A673 (cell line): ENCODE measurements at places on chromosomes 2 and 18.

DNA sequence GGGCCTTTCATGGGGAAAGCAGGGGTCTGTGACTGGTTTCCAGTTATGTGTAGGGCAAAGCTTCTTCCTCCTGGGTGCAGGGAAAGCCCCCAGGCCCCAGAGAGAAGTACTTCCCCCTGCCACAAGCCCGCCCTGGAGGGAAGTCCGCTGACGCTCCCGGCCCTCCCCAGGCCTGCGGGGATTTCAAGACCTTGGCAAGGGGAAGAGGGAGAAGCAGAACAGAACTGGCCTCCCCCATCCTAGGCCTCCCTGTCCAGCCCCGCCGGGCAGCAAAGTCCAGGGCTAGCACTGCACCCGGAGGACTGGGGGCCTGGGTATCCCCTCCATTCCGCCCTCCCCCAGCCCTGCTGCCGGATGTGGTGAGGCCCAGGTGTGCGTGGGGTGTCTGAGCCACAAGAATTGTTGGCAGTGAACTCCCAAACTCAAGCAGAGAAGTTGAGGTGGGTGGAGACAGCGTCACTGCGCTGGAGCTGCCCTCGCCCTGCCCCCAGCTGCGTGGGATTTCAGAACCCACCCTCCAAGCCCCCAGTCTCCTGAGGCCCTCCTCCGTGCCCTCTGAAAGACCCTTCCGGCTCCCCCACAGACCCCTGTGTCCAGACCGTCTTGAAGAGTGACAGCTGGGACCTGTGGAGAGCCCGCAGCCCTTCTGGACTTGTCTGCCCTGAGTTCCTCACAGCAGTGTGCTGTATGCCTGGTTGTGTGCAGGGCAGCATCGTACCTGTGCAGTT is 1.1 kb upstream of the DUSP2 start:
- no peak overlapping the region for H3K27ac ChIP-seq
- no peaks in the 10 kb centered on the region for H3K36me3 ChIP-seq
- peaks cover 9% of the 10 kb centered on the region for H3K4me1 ChIP-seq
- H3K27me3 ChIP-seq = no peaks in the 10 kb centered on the region

DNA sequence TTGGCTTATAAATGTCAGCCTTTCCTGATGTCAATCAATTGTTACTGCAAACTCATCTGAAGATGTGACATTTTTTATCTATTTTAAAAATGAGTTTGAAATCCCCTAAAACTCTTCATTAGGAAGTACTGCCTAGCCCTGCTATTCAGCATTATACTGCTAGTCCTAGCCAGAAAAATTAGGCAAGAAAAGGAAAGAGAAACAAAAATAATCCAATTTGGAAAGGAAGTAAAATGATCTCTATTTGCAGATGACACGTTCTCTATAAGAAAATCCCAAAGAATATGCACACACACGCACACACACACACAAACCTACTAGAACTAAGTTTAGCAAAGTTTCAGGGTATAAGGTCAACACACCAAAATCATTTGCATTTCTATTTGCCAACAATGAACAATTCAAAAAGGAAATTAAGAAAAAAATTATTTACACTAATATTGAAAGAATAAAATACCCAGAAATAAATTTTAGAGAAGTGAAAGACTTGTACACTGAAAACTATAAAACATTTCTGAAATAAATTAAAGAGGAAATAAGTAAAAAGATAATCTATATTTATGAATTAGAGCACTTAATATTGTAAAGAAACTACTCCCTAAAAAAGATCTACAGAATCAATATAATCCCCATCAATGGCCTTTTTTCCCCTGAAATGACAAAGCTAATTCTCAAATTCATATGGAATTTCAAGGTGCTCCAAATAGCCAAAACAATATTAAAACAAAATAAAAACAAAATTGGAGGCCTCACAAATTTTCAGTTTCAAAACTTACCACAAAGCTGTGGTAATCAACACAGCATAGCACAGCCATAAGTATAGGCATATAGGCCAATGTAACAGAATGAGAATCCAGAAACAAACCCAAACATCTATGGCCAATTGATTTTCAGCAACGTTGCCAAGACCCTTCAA is 433.7 kb upstream of the TRIB2 start:
- peaks cover 31% of the 10 kb centered on the region for H3K4me1 ChIP-seq
- H3K27me3 ChIP-seq = no peaks in the 10 kb centered on the region
- DNase-seq = peak; percentile 39
- no peaks in the 10 kb centered on the region for H3K36me3 ChIP-seq

GRCh38 chr2:236744716-236745115 is 175.1 kb downstream of the ACKR3 start:
- DNase-seq = no peak
- no peaks in the 10 kb centered on the region for H3K4me1 ChIP-seq
- H3K4me3 ChIP-seq = no peak overlapping the region

DNA sequence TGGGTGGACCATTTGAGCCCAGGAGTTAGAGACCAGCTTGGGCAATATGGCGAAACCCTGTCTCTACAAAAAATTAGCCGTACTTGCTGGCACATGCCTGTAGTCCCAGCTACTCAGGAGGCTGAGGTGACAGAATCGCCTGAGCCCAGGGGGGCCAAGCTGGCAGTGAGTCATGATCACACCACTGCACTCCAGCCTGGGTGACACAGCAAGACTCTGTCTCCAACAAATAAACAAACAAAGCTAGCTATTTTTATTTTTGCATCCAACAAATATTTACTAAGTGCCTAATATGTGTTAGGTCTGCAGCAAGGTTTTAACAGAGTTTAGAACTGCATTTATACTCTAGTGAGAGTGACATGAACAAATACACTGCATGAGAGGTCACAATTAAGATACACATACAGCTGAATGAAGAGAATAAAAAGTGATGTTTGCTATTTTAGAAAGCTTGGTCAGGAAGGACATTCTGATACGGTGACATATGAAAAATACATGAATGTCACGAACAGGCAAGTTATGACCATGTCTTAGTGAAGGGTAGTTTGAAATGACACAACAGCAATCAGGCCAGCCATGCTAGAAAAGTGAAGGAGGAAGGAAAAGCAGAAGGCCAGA is 83.2 kb upstream of the FRZB start:
- H3K4me3 ChIP-seq = no peak overlapping the region
- peak; percentile 70 for DNase-seq
- no peaks in the 10 kb centered on the region for H3K27me3 ChIP-seq

DNA sequence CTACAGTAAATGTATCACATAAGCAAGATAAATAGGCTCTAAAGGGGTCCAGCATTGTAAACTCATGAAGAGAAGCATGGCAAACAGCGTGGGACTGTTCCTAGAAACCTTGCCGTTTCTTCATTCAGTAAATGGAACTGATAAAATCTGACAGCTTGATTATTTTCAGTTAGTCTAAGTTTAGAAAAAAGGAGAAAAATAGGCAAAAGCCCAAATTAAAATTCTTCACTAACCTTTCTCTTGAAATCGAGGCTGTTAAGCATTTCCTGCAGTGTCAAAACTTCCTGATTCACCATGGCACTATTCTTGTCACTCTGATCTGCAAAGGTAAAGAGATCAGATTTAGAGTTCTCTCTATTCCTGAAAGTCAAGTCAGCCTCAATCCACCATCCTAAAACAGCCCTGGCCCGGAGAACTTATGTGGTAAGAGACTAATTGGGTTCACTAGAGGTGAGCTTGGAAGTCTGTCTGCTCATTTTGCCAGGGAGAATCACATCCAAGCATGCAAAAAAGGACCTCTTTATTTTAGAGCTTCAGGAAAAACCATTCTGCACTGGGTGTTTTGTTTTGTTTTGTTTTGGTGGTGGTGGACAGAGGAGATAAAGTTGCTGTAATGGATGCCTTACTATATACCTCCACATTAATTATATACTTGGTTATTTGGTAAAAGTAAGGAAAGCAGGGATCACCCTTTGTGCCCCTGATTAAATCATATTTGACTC is 52.4 kb upstream of the STAT1 start:
- no peak overlapping the region for H3K4me3 ChIP-seq
- peak overlapping the region; percentile 5 for H3K27ac ChIP-seq
- peaks cover 9% of the 10 kb centered on the region for H3K4me1 ChIP-seq
- DNase-seq = peak; percentile 12

GRCh38 chr2:1664698-1665097 is 79.6 kb downstream of the PXDN start:
- H3K36me3 ChIP-seq = peaks cover 81% of the 10 kb centered on the region
- H3K27me3 ChIP-seq = no peaks in the 10 kb centered on the region
- no peak overlapping the region for H3K4me3 ChIP-seq
- DNase-seq = no peak
- H3K4me1 ChIP-seq = no peaks in the 10 kb centered on the region

DNA sequence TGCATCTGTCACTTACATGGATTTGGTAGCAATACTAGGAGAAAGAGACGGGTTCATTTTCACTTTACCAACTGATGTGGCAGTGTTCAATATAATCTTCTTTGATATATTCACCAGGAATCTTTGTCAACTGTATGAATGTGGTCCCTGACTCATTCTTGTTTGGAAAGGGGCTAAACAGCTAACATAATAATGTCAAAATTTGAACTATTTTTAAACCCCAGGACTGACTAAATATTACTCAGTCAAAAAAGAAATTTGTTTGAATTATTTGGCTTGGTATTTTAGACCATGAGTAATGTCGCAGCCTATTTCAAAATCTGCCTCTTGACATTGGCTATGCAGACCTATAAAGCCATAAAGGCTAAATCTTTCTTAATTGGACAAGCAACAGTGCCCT is 413.7 kb upstream of the RGPD4 start:
- no peaks in the 10 kb centered on the region for H3K4me1 ChIP-seq
- DNase-seq = no peak
- no peak overlapping the region for H3K27ac ChIP-seq
- H3K36me3 ChIP-seq = no peaks in the 10 kb centered on the region
- no peak overlapping the region for H3K4me3 ChIP-seq

DNA sequence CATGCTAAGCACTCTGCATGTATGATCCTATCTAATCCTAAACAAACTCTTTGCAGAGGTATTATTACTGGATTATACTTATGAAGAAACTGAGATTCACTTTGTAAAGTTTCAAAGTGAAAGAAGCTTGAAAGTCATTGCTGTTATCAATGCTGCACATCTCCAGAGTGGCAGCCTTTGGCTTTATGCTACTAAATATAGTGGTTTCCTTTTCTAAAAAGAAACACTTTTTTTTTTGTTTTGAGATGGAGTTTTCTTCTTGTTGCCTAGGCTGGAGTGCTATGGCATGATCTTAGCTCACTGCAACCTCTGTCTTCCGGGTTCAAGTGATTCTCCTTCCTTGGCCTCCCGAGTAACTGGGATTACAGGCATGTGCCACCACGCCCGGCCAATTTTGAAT is 114.9 kb upstream of the RAB27B start:
- no peak overlapping the region for H3K4me3 ChIP-seq
- no peak for DNase-seq
- no peaks in the 10 kb centered on the region for H3K4me1 ChIP-seq
- H3K36me3 ChIP-seq = no peaks in the 10 kb centered on the region
- H3K27ac ChIP-seq = no peak overlapping the region

- H3K27ac ChIP-seq = no peak overlapping the region
- H3K4me1 ChIP-seq = no peaks in the 10 kb centered on the region
- H3K4me3 ChIP-seq = no peak overlapping the region
Observed at GRCh38 chr2:231296401-231296974, 98.1 kb downstream of the ARMC9 start.

DNA sequence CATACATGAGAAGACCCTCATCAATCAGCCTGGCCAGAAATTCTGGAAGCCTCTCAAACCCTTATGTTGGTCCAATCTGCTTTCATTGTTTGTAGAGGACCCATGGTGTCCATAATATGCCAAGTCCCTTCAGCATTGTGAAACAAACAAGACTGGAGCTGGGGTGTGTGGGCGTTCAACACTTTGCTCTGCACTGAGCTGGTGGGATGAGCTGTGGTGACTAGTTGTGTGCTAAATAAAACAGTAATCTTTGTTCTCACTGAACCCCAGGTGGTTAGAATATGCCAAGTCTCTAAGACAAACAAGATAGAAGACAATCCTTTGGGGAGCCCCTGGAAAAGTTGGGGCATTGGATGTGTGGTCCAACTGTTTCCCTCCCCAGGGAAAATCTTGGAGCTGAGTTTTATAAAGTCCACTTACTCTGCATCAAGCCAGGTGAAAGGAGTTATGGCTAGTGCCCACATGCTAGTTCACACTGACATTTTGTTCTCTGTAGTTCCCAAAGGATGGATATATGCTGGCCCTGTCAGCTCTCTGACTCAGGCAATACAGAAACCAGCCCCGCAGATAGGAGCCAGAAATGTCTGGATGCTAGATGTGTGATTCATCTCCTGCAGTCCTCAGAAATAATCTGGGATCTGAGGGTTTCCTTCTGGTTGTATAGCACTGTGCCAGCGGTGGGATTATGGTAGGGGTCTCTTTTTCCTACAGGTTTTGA is 260.2 kb downstream of the TMX3 start:
- H3K27me3 ChIP-seq = no peaks in the 10 kb centered on the region
- no peak overlapping the region for H3K4me3 ChIP-seq
- no peaks in the 10 kb centered on the region for H3K4me1 ChIP-seq
- peaks cover 7% of the 10 kb centered on the region for H3K36me3 ChIP-seq
- DNase-seq = no peak
